ENCODE measurements at places on chromosomes 6 and 20.

- DNase-seq: no peak
Measured at GRCh38 chr6:166620478-166621113, 6.5 kb downstream of the RPS6KA2 start.

GRCh38 chr6:117547688-117548621, 54.4 kb downstream of the GOPC start:
- no peak for DNase-seq

DNA sequence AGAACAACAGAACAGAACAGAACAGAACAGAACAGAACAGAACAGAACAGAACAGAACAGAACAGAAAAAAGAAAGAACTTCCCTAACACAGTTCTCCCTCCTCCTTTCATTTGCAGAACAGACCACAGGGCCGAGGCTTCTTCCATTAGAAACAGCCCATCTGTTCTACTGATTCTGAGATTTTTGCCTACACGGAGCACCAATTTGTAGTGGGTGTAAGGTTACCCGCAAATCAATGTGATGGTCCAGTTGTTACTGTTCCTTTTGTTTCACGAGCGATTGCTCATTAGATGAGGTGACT, 734 bp upstream of the OGFRL1 start:
- no peak for DNase-seq

DNA sequence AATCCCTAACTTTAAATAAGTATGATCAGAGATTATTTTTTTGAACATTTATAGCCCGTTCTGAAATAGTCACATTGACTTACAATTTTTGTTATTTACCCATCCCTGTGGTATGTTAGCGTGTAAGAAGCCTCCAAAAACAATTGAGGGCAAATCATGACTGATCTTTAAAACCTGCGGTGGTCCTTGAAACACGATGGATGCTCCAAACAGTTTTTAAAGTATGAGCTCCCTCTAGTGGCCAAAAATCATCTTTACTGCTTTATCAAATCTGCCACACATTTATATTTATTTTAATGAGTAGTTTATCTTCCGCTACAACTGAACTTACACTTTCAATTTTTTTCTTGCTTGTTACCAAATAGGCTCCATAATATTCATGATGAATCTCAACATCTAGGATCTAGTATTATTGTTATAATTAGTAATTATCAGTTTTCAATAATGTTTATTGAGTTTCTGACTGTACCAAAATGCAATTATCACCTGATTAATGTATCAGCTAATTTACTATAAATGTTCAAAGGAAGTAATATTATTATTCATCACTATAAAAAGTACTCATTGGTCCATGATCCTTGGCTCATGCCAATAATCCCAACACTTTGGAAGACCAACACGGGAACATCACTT, 52.2 kb downstream of the MARCKS start:
- DNase-seq: peak; percentile 21

DNA sequence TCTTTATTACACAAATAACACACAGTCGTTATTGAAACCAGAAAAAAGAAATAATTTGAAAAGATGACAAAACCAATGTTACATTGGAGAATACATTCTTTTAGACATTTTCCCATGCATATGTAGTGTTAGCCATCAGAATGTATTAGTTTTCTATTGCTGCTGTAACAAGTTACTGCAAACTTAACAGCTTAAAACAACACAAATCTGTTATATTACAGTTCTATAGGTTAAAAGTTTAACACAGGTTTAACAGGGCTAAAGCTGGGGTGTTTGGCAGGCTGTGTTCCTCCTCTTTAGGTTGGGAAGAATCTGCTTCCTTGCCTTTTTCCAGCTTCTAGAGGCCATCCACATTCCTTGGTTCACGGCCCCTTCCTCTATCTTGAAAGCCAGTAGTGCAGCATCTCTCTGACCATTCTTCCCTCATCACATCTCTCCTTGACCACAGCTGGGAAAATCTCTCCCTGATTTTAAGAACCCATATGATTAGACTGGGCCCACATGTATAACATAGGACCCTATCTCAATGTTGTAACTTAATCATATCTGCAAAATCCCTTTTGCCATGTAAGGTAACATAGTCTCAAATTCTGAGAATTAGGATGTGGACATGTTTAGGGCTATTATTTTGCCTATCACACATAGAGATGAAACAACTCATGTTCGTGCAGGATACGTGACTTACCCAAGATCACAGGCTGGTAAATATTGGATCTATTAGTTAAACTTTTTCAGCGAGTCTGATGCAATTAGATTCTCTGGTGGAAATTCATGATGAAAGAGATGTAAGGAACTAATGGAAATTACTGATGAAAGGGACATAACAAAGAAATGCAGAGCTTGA, 145.4 kb upstream of the TMEM170B start:
- no peak for DNase-seq

- no peak for DNase-seq
Measured at GRCh38 chr20:52552181-52552872, 360.7 kb upstream of the ZFP64 start.

DNA sequence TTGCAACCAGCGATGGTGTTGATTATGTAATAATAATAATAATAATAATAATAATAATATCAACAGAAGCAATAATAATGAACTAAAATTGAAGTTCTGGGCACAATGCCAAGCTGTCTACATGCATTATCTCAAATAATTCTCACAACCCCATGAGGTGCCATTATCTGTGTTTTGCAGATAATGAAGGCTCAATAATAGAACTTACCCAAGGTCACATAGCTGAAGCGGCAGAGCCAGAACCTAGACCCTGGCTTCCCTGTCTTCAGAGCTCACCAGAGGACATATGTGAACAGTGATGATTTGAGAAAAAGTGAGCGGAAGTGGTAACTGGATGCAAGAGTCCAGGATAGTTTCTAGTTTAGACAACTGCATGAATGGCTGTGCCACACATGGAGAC, 91.0 kb downstream of the HIVEP1 start:
- DNase-seq: peak; percentile 47

DNA sequence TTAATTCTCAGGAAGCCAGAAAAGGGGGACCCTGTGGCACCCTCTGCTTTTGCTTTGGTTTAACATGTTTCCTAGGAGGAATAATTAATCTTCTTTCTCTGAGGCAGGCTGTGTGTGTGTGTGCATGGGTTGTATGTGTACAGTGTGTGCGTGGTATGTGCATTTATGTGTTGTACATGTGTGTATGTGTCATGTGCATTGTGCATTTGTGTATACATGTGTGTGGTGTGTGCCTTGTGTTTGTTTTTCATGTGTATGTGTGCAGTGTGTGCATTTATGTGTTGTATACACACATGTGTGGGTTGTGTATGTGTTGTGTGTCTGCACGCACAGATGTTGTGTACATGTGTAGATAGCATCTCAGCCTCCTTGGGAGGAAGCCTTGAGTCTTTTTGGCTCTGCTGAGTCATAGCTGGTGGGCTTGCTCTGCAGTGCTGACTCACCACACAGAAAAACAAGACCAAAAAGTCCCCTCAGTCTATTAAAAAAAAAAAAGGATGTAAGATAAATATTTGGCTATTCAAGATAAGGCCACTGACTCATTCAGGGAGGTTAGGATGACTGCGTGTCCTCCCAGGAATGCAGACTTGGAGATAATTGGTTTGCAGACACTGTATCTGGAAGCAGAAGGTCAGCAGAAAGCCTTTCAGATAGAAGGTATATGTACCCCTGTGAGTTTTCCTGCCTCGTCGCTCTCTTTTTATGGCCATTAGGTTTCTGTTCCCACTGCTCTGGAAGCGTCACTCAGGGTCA, 58.6 kb downstream of the SYNJ2 start:
- DNase-seq: peak; percentile 57

- DNase-seq: no peak
Measured at GRCh38 chr20:13563854-13564253, 74.9 kb downstream of the TASP1 start.

DNA sequence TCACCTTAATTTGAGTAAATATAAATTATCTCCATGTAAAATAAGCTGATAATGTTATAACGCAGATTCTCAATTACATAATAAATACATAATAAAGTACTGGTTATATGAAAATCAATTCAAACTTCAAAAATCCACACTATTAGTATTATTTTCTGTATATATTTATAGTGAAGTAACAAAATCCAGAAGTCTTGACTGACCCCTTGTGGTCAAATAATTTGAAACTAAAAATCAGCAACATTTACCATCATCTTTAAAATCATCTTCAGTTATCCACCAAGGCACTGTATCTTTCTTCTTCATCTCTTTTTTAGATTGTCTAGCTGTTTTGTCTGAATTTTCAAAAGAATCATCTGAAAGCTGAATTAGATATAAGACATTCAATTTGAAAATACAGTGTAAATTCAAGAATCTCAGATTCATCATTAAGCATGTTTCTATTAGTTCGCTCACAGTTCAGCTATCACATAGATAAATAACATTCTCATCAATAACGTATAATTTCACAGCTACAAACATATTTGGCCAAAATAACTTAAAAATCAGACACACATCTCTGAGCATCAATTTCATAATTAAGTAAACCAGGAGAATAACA, 6.5 kb downstream of the CEP162 start:
- DNase-seq: no peak

- DNase-seq: no peak
Measured at GRCh38 chr6:40054602-40055001, 120.3 kb upstream of the MOCS1 start.

- DNase-seq: no peak
Measured at GRCh38 chr20:52490711-52491430, 299.3 kb upstream of the ZFP64 start.

- no peak for DNase-seq
Measured at GRCh38 chr20:2279253-2279779, 16.5 kb upstream of the TGM3 start.

- peak; percentile 80 for DNase-seq
Measured at GRCh38 chr20:58293453-58293852, 16.1 kb upstream of the RAB22A start.

GRCh38 chr20:1478566-1478965, 11.9 kb upstream of the NSFL1C start:
- no peak for DNase-seq

DNA sequence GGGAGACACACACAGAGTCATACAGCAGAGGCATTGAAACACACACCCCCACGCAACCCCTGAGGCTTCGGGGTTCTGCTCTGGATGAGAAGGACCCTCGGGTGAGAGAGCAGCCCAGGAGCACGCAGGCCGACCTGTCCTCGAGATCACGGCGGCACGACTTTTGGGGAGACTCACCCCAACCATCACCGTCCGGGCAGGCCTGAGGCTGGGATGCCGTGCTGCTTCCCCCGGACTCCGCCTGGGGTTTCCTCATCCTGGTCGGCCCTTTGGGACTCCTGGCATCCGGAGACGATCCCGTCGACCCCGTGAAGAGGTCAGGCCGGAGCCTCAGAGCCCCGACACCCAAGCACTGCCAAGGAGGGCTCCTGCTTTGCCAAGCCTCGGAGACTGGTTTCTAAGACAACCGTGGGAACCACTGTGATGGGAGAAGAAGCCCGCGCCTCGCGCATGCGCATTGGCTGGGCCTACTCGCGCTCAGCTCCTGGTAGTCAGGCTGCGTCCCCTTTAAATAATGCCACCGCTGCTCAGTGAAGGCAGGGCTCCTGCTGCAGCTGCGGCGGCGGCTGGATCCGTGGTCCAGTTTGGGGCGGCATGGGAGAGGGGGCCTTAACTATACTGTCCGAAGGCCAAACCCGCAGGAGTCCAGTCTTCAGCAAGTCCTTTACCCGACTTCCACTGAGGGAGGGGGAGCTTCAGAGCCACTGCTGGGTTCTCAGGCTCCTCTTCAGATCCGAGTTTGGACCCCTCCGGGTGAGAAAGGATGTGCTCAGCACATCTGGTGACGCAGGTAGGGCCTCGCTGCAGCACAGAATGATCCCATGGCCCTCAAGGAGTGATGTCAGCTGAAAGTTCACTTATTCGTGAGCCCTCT, 171.4 kb upstream of the ZNF337 start:
- DNase-seq: peak; percentile 72

DNA sequence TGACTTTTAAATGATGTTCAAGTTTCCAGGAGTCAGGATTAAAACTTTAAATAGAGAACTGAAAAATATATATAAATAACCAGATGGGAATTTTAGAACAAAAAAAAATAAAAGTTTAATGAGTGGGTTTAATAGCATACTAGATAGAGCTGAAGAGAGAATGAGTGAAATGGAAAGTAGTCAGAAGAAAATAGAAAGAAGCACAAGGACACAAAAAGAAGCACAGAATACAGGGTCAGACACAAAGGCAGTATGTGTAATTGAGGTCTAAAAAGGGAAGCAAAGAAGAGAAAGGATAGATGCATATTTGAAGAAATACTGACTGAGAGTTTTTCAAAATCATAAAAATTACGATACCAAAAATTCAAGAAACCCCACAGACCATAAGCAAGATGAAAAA, 159.8 kb upstream of the FERMT1 start:
- DNase-seq: no peak

DNA sequence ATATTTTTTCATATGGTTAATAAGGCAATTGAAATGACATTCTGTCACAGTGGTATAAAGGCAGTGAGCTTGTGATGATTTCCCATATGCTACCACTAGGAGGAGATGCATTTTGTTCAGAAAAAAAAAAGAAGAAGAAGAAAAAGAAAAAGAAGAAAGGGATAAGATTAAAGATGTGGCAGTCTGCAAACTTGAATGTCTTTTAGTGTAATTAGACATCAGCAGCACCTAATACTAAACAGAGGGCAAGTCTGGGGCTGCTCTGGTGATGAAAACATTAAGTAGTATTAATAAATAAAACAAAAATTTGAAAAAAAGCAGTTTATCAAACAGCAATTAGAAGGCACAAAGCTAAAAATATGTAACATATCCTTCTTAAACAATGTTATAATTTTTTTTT, 95.4 kb upstream of the DEFB112 start:
- no peak for DNase-seq

- DNase-seq: no peak
Measured at GRCh38 chr6:170097505-170098427, 193.1 kb downstream of the DLL1 start.

GRCh38 chr6:134456226-134456625, 138.3 kb upstream of the SGK1 start:
- DNase-seq: peak; percentile 11

DNA sequence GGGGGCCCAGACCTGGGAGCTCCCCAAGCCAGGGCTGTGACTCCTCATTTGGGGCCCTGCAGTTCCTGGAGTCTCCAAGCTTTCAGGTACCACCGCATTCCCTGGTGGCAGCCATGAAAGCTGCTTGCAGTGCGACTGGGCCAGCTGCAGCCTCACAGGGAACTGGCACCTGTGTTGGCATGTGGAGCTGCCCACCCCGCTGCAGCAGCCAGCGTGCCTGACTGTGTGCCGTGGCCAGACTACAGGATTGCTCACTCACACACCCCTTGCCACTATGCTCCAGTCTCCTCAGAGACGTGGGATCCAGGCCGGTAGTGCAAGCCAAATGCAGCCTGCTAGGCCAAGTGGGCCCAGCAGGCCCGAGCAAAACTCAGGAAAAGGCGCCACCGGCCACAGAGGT, 450.7 kb downstream of the COL12A1 start:
- DNase-seq: no peak
